ENCODE measurements at places on chromosomes 7 and 10.

DNA sequence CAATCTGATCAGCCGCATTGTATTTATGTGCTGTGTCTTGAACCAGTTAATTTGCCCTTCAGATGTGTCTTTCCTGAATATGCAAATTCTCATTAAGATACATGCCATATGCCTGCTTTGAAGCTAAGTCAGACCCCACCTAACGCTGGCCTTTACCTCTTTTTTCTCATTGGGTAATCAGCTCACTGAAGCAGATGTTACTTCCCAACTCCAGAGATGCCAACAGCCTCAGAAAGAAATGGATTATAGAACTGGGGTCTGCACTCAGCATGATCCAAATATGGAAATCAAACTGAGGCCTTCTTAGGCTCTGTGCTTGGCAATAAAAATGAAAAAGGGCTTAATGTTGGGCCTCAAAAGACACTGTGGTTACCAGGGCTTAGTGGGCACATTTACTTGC lies 113.9 kb downstream of the FZD1 start:
- DNase-seq: no peak

DNA sequence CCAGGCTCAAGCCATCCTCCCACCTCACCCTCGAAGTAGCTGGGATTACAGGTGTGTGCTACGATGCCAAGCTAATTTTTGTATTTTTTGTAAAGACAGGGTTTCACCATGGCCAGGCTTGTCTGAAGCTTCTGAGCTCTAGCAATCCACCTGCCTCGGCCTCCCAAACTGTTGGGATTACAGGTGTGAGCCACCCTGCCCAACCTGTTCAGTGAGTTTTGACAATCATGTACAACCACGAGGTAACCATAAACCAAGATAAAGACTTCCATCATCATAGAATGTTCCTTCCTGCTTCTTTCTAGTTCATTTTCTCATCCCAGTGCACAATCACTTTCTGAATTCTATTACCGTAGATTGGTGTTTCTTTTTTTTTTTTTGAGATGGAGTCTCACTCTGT lies 30.5 kb upstream of the MKRN1 start:
- DNase-seq: no peak

- no peak for DNase-seq
These were observed 87.3 kb upstream of the CYTH3 start for GRCh38 chr7:6359734-6360133.

- DNase-seq: no peak
These were observed 143.8 kb downstream of the ZNF248 start for GRCh38 chr10:37713642-37714041.
